ENCODE measurements at places on chromosomes 16 and 17. TPM values are rescaled to one million over a fixed set of nuclear protein-coding genes. Genes with fewer than 3 reads are reported as not detected.

DNA sequence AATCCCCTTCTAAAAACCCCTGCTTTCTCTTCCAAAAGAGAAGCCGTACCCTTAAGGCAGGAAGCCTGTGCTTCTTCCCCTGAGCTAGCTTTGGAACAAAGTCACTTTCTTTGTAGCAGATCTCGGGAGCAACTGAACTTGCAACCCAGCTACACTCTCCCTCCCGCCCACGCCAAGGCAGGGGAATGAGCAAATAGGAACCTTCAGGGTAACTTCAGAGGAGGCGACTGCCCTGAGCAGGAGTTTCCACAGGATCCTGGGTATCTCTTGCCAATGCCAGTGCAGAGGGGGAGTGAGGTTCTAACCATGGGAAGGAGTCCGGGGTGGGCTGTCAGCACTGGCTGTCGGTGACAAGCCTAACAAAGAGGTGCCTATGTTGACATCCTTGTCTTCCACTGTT is 5.9 kb upstream of the PIRT start:
- no peaks in the 10 kb centered on the region for H3K36me3 ChIP-seq
- no peak overlapping the region for H3K27ac ChIP-seq
- no peaks in the 10 kb centered on the region for H3K27me3 ChIP-seq
- no peak for DNase-seq
- H3K4me1 ChIP-seq = peaks cover 6% of the 10 kb centered on the region
- no peak overlapping the region for H3K4me3 ChIP-seq

- no peak overlapping the region for H3K27ac ChIP-seq
- DNase-seq = no peak
- no peaks in the 10 kb centered on the region for H3K27me3 ChIP-seq
- no peak overlapping the region for H3K4me3 ChIP-seq
- no peaks in the 10 kb centered on the region for H3K4me1 ChIP-seq
Observed at GRCh38 chr16:71966932-71967331, 33.3 kb downstream of the PKD1L3 start.

DNA sequence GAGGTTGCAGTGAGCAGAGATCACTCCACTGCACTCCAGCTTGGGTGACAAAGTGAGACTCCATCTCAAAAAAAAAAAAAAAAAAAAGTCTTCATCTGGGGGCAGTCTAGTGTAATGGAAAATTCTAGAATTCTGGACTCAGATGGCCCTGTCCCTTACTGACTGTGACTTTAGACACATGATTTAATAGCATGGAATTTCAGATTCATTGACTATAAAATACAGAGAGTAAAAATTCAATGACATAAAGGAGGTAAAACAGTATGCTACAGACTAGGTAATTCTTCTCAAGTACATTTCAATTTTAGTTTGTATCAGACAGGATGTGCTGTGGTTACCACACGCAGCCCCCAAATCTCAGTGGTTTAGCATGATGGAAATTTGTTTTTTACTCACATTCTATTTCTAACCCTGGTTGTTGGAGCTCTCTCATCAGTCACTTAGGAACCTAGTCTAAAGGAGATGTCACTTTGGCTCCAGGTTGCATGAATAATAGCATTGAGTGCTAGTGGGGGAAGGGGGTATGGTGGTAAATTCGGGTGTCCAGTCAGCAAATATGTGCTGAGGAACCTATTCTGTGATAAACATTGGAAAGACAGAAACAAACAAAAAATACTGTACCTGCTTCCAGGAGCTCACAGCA is 444.0 kb downstream of the XYLT1 start:
- peaks cover 35% of the 10 kb centered on the region for H3K4me1 ChIP-seq
- no peaks in the 10 kb centered on the region for H3K36me3 ChIP-seq
- peak overlapping the region; percentile 27 for H3K4me3 ChIP-seq
- peak; percentile 38 for DNase-seq
- no peaks in the 10 kb centered on the region for H3K27me3 ChIP-seq

DNA sequence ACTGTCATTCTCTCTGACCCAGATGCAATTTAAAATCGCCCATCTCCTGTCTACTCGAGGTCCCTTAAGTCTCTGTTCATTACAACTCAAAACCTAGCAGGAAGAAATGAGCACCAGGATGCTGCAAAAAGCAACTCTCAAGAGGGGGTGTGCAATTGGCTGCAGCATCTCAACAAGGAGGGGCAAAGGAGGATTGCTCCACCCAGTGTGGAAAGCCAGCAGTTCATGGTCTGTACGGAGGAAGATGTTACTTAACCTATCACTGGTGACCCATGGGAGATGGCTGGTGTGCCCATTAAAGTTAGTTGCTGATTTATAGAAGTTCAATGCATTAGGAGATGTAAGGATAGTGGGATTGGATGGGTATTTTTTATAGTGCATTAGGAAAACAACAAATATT is 147.4 kb downstream of the CDK5R1 start:
- no peak overlapping the region for H3K4me3 ChIP-seq
- H3K36me3 ChIP-seq = no peaks in the 10 kb centered on the region
- no peak overlapping the region for H3K27ac ChIP-seq
- no peaks in the 10 kb centered on the region for H3K4me1 ChIP-seq

- H3K36me3 ChIP-seq = peaks cover 2% of the 10 kb centered on the region
- H3K4me1 ChIP-seq = peaks cover 11% of the 10 kb centered on the region
- no peak overlapping the region for H3K4me3 ChIP-seq
- DNase-seq = no peak
Observed at GRCh38 chr17:3666516-3666915, 1.9 kb downstream of the TAX1BP3 start.

- no peak overlapping the region for H3K27ac ChIP-seq
- no peaks in the 10 kb centered on the region for H3K27me3 ChIP-seq
- H3K4me3 ChIP-seq = no peak overlapping the region
- H3K4me1 ChIP-seq = no peaks in the 10 kb centered on the region
- no peaks in the 10 kb centered on the region for H3K36me3 ChIP-seq
Observed at GRCh38 chr16:12334852-12335251, 358.3 kb downstream of the SNX29 start.

The LGALS9B gene
- total RNA-seq = not detected

The SPATA32 gene
- 0.52 TPM for total RNA-seq

The ANKRD40CL gene
- total RNA-seq = not detected

Data from B cell (primary cell).